ENCODE measurements at places on chromosomes 2 and 18.

- peak; percentile 12 for DNase-seq
These were observed 72.2 kb upstream of the TEX51 start for GRCh38 chr2:126826491-126826890.

DNA sequence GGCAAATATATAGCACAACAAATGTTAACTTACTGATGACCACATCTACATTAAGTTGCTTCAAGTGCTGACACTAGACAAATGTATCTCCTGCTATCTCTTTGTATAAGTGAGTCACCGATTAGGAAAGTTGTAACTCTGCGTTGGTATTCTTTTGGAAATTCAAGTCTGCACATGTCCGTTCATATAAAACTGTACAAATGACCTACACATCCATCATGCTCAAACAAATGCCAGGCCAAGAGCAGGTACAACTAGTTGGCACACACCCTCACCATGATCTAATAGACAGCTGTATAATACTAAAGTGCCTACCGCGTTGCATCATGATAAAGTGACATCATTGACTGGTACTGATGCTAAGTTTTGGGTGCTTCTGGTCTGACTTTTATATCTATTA is 141.1 kb downstream of the RBMS1 start:
- peak; percentile 57 for DNase-seq

DNA sequence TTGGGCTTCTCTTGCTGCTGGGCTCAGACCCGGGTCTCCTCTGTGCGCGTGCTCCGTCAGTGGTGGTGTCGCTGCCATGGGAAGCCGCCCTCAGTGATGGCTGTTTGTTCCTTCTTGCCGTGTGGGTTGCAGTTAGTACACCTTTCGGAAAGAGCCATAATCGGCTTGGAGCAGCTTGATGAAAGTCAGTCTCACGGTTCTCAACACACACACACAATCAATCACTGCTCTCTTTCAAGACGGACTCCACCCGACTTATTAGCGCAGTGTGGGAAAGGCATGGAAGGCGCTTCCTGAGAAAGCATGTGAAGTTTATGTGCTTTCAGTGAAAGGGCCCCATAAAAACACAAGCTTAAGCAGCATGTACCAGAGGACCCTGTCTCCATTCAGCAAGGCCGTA is 64.1 kb downstream of the SOX11 start:
- DNase-seq = no peak

- no peak for DNase-seq
These were observed 366.0 kb upstream of the SLC14A2 start for GRCh38 chr18:45249246-45249661.

GRCh38 chr2:75288760-75289159 is 89.4 kb upstream of the TACR1 start:
- no peak for DNase-seq

GRCh38 chr2:217685255-217685605 is 317.6 kb downstream of the TNS1 start:
- peak; percentile 72 for DNase-seq

Data from suppressor macrophage treated with lipopolysaccharide for 4 hours (primary cell).